Panc1 (cell line): ENCODE measurements at places on chromosomes 4 and X. TPM values are rescaled to one million over a fixed set of nuclear protein-coding genes. Genes with fewer than 3 reads are reported as not detected.

Gene CCSER1
- total RNA-seq, result 0.05 TPM

Gene MAGEA12
- total RNA-seq, result not detected

Gene TAF7L
- 0.18 TPM for total RNA-seq

Gene RIBC1
- total RNA-seq, result 1.1 TPM

Gene TEX13B
- not detected for total RNA-seq

Gene CDKL5
- 1.2 TPM for total RNA-seq

Gene COX7B
- 352 TPM for total RNA-seq

Gene C4orf46
- 12.2 TPM for total RNA-seq

Gene EOLA1
- total RNA-seq, result 26.8 TPM

Gene RASL11B
- 0.21 TPM for total RNA-seq

Gene SUPT20HL1
- total RNA-seq, result not detected

Gene ITGB1BP2
- 1.4 TPM for total RNA-seq

Gene STBD1
- total RNA-seq, result 4.9 TPM

Gene RTL3
- total RNA-seq, result not detected

Gene FHDC1
- total RNA-seq, result 0.21 TPM

Gene HSFX2
- 0.26 TPM for total RNA-seq

Gene PABPC1L2B
- total RNA-seq, result not detected

Gene TIMP1
- 131 TPM for total RNA-seq

Gene TMPRSS11D
- total RNA-seq, result not detected

Gene MXRA5
- total RNA-seq, result 14.2 TPM

Gene SYTL4
- 0.15 TPM for total RNA-seq

Gene SH3RF1
- 11.5 TPM for total RNA-seq

Gene MAGEE2
- not detected for total RNA-seq

Gene CSN1S1
- total RNA-seq, result not detected

Gene GPC3
- total RNA-seq, result 0.95 TPM

Gene SH3TC1
- total RNA-seq, result 4.5 TPM

Gene MTNR1A
- 0.23 TPM for total RNA-seq

Gene SPON2
- 1.8 TPM for total RNA-seq

Gene HERC6
- total RNA-seq, result 1.2 TPM

Gene ALB
- total RNA-seq, result 21.3 TPM

Gene CT45A5
- total RNA-seq, result not detected

Gene SH2D1A
- 0.21 TPM for total RNA-seq

Gene GC
- 0.31 TPM for total RNA-seq

Gene AMBN
- total RNA-seq, result not detected

Gene PORCN
- total RNA-seq, result 8.6 TPM

Gene HTR2C
- not detected for total RNA-seq

Gene ATP7A
- 13.5 TPM for total RNA-seq

Gene VCX3B
- not detected for total RNA-seq

Gene POU3F4
- total RNA-seq, result not detected

Gene GABRG1
- total RNA-seq, result not detected

Gene IBSP
- total RNA-seq, result not detected

Gene COX7B2
- total RNA-seq, result not detected

Gene ADAM29
- not detected for total RNA-seq
